NAMALWA (cell line): ENCODE measurements at places on chromosomes 12 and 14.

- DNase-seq = peak; percentile 61
Measured at GRCh38 chr12:113186033-113186365, 478 bp downstream of the RITA1 start.

DNA sequence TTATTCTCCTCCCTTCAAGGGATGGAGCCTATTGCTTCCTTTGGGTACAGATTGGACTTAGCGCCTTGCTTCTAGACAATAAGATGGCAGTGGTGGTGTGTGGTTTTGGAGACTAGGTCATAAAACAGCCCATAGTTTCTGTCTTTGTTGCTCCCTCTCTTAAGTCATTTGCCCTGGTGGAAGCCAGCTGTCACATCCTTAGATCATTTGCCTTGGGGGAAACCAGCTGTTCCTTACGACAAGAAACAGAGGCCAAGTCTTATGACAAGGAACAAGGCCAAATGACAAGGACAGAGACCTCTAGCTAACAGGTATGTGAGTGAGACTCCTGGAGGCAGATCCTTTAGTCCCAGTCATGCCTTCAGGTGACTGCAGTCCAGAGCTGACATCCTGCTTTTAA is 9.2 kb upstream of the PALS1 start:
- DNase-seq = no peak

GRCh38 chr14:61730756-61731373 is 31.4 kb upstream of the SNAPC1 start:
- no peak for DNase-seq

- no peak for DNase-seq
Measured at GRCh38 chr14:77276295-77276935, 5.4 kb upstream of the NGB start.

- peak; percentile 24 for DNase-seq
Measured at GRCh38 chr12:69897744-69898143, 72.7 kb downstream of the MYRFL start.

- DNase-seq = no peak
Measured at GRCh38 chr12:94649349-94650142, 811 bp downstream of the TMCC3 start.

DNA sequence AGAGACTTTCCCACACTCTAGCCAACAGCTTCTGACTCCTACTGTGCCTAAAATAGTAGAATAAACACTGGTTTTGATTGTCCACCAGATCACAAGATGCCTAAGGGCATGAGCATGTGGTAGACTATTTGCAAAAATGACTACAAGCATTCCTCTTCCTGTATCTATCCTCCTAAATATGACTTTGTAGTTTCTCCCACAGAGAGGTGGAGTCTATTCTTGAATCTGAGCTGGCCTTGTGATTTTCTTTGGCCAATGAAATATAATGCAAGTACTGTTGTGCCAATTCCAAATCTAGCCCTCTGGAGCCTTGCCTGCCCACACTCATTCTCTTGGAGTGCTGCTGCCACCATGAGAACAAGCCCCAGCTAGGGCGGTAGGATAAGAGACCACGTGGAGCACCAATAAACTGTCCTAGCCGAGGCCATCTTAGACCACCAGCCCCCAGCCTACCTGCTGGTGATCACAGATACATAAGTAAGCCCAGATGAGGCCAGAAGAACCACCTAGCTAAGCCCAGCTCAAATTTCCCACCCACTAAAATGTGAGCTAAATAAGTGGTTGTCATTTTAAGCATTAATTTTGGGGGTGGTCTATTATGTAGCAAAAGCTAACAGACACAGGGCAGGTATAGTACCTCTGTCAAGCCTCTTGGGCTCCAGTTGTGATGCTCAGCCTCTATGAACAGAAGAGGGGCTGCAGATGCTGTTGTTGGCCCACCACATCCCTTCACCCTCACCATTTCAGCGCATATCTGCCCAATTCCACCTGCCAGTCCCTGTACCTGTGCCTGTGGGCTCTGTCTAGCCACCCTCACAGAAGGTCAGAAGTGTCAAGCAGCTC is 17.9 kb downstream of the ZFP36L1 start:
- no peak for DNase-seq

GRCh38 chr12:14367040-14367661 is 1.7 kb downstream of the ATF7IP start:
- DNase-seq = peak; percentile 56

GRCh38 chr14:53638966-53639365 is 317.7 kb downstream of the BMP4 start:
- DNase-seq = no peak

DNA sequence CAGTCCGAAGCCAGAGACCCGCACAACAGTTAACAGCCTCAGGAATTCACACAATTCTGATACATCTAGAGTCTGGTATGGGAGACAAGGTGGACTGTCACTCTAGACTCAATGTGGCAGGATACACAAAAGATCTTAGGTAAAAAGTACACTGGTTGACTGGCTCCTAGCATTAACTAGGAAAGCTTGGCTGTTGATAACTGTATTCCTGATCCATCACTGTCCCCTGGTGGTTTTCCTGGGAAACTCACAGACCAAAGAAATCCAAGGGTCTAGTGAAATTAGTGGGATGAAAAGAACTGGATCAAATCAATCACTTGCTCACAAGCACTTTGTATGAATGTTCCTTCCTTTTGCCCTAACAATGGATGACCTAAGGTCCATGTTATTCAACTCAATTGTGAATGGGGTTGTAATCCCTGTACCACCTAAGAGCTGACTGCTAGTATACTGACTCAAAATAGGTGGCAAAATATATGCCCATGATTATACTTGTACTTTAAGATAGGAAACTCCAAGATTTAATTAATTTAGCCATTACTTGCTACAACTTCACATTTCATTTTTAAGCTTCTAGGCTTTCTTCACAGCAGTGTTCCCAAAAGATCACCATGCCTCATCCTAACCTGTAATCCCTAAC is 14.0 kb downstream of the NPC2 start:
- DNase-seq = no peak

GRCh38 chr12:30026621-30027234 is 243.0 kb upstream of the TMTC1 start:
- DNase-seq = no peak

DNA sequence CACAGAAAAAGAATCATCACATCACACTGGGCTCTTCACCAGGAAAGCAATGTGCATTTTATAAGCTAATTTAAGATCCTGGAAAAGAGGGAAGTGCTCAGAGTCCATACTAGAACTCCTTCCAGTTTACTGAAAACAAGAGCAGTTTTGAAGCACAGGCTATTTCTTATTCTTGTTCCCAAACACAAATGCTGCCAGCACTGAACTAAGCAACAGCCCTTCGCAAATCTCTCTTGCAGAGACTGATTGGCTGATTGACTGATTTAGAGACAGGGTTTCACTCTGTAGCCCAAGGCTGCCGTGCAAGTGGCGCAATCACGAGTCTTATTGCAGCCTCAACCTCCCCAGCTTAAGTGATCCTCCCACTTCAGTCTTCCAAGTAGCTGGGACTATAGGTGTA is 44.8 kb downstream of the BCL2L14 start:
- no peak for DNase-seq

- no peak for DNase-seq
Measured at GRCh38 chr12:124661341-124661740, 93.9 kb upstream of the NCOR2 start.

- DNase-seq = no peak
Measured at GRCh38 chr14:106511800-106512198, 985.4 kb downstream of the TMEM121 start.

DNA sequence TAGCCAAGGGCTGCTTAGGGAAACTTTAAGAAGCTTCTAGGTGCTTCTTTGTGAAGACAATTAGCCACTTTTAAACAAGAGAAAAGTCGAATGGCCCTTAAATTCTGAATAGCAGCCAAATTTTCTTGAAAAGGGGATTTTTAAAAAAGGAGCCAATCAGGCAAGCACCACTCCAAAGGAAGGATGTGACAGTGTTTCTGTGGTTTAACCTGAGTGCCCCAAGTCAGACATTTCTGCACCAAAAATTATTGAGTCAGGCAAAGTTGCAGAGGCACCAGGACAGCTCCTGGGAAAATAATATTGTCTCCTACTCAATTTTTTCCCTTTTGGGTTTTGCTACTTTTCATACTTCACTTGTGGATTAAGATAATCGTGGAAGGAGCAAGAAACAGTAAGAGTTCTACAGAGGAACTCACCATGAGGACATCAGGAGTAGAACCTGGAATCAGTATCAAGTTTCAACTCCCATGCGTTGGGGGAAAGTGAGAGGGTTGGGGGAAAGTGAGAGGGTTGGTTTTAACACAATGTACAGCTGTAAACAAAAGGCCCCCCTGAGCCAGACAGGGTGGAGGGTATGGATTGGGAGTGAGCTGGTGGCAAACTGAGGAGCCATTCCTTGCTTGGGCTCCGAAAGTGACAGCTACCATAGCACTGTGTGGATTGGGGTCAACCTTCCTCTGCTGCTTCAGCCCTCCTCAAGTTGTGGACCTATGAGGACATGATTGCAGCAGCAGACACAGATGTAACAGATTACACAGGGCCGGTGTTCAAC is 90.8 kb downstream of the SLC38A1 start:
- DNase-seq = no peak

- DNase-seq = no peak
Measured at GRCh38 chr12:18382236-18382885, 121.0 kb downstream of the PIK3C2G start.

- no peak for DNase-seq
Measured at GRCh38 chr14:34094384-34094783, 143.5 kb upstream of the EGLN3 start.

DNA sequence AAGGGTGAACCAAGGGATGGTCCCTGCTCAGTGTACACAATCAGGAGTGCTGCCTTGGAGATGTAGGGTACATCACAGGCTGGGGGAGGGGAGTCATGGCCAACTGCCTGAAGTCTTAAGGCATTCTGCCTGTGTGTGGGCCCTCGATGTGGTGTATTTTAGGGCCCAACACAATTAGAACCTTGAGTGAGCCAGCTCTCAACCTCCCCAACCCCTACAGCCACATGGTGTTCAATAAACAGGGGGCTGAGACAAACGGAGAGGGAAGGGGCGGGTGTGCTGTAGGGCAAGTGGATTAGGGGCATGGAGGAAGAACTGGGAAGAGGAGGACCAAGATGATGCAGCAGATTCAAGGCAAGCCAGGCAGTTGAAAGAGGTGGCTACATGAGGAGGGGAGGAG is 8.6 kb upstream of the CHD4 start:
- DNase-seq = no peak

- DNase-seq = no peak
Measured at GRCh38 chr12:58357511-58357910, 416.1 kb downstream of the ATP23 start.

- DNase-seq = no peak
Measured at GRCh38 chr12:69366796-69367195, 7.3 kb downstream of the YEATS4 start.

DNA sequence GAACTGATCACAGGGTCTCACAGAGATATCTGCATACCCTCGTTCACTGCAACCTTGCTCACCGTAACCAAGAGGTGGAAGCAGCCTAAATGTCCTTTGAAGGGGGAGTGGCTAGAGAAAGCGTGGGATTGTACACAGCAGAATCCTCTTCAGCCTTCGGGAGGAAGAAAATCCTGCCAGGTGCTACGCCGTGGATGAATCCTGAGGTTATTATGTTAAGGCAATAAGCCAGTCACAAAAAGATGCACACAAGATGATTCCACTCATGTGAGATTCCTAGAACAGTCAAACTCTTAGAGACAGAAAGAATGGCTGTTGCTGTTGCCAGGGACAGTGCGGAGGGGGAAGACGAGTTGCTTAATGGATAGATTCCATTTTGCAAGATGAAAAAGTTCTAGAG is 39.6 kb upstream of the SFSWAP start:
- no peak for DNase-seq

GRCh38 chr12:18045446-18045992 is 44.5 kb downstream of the RERGL start:
- no peak for DNase-seq

- no peak for DNase-seq
Measured at GRCh38 chr12:32116897-32117296, 10.2 kb downstream of the BICD1 start.

GRCh38 chr12:52870361-52871290 is 21.8 kb upstream of the KRT78 start:
- peak; percentile 84 for DNase-seq

DNA sequence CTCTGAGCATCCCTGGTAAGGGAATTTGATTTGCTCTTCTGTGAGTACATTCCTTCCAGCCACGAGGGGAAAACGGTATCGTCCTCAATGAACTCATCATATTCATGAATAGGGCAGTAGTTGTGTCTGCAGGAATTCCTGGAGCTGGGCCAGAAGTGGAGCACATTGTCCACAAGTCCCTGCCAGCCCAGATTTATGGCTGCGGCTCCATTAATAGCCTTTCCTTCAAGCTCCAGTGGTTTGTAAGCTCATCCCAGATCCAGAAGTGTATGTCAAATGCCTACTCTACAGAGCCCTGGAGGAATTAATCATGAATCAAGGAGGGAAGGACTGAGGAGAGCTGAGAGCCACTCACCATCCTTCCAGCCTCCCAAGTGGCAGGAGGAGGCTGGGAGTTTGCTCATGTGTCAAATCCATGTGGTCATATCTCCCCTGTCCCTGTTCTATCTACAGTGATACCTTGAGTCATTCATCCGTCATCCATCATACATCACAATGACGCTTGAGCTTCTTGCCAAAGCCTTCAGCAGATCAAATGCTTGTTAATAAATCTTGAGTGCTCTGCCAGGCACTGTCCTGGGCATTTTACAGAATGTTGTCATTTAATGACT is 65.5 kb downstream of the SVOP start:
- no peak for DNase-seq

DNA sequence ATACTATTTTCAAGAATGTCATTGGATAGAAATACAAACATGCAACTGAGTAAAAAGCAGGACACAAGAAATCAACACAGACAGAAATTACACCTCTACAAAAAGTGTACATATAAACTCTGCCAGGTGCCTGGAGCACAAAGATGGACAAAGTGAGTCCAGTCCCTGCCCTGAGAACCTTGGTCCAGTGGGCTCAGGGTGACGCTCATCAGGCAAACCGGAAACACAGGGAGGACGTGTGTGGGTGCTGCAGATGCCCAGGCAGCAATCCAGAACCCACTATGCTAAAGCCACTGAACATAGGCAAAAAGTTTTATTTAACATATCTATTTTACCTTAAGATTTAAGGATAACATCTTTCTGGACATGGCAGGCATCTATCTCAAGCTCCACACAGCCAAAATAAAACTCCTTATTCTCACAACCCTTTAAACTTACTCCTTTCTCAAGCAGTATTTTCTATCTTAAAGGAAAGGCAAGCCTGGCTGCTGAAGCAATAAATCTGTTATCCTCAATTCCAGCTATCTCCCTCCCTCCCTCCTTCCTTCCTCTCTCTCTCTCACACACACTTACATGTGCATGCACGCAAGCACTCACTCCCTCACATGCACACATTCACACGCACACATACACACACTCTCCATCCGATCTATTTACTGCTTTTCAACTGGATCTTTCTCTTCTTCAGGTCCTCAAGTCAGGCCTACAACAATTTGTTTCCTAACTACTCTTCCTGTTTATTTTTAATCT is 10.2 kb downstream of the PPP1R13B start:
- DNase-seq = no peak
